CMK (cell line): ENCODE measurements at places on chromosomes 16 and 17.

DNA sequence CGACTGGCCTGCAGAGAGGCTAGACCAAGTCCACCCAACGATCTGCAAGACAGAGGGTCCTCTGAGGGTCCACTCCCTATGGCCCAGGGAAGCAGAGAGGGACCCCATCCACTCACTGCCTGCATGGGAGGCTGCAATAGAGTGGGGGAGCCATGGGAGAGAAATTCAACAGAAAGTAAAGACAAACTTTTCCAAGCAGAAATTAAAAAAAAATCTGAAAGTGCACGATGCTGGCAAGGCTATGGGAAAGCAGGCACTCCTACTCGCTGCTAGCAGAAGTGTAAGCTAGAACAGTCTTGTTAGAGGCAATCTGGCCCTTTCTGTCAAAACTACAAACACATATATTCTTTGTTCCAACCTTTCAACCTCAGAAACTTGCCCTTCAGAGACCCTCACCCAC lies 85.4 kb downstream of the GAS7 start:
- DNase-seq: no peak

DNA sequence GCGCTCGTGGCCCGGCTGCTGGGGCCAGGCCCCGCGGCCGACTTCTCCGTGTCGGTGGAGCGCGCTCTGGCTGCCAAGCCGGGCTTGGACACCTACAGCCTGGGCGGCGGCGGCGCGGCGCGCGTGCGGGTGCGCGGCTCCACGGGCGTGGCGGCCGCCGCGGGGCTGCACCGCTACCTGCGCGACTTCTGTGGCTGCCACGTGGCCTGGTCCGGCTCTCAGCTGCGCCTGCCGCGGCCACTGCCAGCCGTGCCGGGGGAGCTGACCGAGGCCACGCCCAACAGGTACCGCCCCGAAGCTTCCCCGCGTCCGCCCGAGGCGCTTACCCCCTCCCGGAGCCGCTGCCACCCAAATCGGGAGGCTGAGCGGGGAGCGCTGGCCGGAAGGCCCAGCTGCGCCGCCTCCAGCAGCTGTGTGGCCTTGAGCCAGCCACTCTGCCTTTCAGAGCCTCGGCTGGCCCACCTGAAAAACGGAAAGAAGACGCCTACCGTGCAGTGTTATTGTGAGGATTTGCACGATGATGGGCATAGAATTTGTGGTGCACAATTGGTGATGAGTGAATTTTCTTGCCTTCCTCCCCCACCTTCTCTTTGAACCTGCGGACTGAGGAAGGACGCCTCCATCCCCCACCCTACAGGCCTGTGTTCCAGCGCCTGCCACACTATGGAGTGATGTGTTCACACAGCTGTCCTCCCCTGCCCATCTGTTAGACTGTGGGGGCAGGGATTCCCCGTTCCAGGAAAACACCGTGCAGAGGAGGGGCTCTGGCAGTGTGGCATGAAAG lies 523 bp downstream of the NAGLU start:
- peak; percentile 79 for DNase-seq

DNA sequence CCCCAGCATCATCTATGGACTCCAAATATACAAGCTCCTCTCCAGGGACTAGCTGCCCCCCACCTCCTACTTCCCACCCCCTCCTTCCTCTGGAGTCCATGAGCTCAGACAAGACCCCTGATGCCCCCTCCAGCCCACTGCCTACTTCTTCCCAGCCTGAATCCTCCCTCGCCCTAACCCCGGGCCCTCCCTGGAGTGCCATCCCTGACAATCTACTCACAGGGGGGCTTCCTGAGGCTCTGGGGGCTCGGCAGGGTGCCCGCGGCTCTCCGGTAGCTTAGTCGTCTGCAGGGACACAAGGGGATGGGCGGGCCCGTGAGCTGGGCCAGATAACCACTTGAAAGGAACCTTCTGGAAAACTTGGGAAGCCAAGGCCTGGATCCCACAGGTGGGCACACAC lies 15.1 kb downstream of the MPP3 start:
- no peak for DNase-seq

DNA sequence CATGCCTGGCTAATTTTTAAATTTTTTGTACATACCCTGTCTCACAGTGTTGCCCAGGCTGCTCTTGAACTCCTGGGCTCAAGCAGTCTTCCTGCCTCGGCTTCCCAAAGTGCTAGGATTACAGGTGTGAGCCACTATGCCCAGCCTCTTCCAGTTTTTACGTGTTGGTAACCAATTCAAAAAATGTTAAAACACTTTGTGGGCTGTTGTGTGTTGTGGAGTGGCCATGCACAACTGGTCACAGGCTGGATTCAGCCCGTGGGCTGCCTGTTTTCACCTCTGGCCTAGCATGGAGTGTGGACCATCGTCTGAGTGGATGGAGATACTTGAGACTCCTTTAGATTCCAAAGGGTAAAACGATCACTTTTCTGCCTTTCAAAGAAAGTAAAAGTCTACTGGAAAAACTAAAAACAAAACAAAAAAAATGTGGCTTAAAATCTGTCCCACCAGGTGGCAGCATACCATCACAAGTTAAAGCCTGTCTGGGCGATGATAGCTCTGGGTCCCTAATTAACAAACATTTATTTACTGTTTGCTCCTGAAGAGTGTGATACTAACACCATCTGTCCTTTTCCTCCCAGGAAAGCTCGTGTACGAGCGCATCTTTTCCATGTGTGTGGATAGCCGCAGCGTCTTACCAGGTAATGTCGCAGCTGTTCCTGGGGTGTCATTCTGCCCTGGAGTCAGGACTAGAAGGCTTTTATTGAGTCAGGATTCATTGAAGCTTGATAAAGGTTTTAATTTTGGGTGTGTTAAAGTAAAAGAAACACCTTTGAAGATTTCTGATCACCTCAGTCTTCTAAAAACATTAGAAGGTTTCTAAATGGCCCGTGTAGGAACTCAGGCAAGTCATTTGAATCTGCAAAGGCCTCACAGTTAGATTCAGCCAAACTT lies 45.8 kb downstream of the VPS35L start:
- DNase-seq: no peak

GRCh38 chr17:3667366-3668278 lies 756 bp downstream of the TAX1BP3 start:
- no peak for DNase-seq

DNA sequence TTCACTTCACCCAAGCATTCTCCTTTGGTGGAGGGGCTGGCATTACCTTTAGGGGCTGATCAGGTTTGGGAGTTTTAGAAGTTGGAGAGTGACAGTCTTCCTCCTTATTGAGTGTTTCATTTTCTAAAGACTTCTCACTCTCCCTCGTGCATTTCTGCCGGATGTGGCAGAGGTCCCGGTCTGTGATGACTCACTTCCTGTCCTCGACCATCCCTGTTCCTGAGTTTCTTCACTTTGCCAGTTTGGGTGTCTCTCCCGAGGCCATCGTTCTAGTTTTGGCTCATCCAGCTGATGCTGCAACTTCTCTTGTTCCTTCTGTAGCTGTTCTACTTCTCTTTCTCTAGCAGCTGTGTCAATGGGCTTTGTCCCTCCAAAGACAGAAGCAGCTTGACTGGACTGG lies 104.3 kb downstream of the PHKB start:
- peak; percentile 48 for DNase-seq

- DNase-seq: no peak
Measured at GRCh38 chr17:27456681-27457359, 572 bp downstream of the KSR1 start.

GRCh38 chr17:8862213-8863056 lies 5.0 kb downstream of the PIK3R6 start:
- DNase-seq: no peak

- no peak for DNase-seq
Measured at GRCh38 chr17:3921502-3922319, 5.4 kb upstream of the P2RX1 start.

- no peak for DNase-seq
Measured at GRCh38 chr16:89711601-89712273, 9.0 kb downstream of the VPS9D1 start.

DNA sequence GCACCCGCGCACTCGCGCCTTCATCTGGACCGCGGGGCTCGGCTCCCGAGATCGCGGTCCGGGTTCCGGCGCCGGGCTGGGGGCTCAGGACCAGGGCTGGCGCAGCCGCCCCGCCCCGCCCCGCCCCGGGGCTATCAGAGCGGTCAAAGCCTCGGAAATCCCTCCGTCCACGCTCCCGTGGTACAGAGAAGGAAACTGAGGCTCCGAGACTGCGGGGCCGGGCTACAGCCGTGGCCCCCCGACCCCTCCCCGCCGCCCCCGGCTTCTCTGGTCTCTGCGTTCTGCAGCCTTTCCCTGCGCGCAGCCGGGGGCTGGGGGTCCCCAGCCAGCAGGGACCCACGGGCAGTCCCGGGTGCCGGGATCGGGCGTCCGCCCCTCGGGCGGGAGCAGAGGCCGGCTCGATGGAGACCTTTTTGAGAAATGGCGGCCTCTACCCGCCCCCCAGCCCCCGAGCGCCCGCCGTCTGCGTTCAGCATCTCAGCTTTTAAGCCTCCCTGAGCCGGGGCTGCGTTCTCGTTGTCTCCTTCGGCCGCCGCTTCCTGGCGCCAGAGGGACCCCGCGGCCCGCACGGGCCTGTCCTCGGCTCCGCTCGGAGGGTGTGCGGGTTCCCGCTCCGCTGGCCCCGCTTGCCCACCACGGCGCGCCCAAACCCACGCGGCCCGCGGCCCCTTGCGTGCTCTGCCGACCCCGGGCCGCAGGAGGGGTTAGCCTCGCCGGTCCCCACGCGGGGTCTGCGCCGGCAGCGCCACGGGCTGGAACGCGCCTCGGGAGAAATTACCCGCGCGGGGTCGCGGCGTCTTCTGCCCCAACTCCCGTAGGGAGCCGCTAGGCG lies 1.5 kb upstream of the NPTX1 start:
- no peak for DNase-seq

GRCh38 chr16:88966986-88967829 lies 9.8 kb downstream of the CBFA2T3 start:
- no peak for DNase-seq

DNA sequence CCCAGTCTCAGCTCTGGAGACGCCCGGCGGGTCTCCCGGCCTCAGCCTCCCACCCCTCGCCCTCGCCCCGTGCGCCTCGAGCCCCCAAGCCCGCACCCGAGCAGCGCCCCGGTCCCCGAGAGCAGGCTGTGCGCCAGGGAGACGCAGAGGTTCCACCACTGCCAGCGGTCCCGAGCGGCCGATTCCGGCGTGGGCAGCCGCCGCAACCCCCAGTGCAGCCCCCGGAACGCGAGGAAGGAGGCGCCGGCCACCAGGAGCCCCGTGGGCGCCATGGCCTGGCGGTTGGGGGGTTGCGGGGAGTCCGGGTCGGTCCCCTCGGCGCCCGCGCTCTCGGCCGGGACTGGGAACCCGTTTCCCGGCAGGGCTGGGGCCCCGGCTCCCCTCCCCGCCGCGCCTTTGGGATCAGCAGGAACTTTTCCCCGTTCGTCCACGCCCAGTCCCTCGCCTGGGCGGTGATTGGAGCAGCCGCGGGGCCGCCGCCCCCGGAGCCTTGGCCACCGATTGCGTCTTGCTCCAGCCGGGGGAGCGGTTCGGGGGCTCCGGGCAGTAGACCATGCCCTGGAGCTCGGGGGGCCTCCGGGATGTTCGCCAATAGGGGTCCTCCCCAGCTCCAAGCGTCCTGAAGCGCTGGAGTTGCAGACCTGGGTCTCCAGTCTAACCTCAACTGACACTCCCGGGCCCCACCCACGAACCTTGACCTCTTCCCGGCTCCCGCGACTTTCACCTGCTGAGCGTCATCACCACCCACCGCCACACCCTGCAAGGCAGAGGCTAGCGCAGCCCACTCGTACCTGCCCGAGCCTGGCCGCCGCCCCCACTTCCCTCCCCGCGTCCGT lies at the start of gene TLCD2:
TSS of gene TLCD2 (minus strand) at position 407 of the 836 bp plus-strand sequence. CDS start at position 272, 135 bp downstream.
- no peak for DNase-seq

- DNase-seq: no peak
Measured at GRCh38 chr16:4859900-4860255, 12.6 kb downstream of the UBN1 start.

GRCh38 chr16:49352892-49353291 lies 20.7 kb upstream of the C16orf78 start:
- no peak for DNase-seq

DNA sequence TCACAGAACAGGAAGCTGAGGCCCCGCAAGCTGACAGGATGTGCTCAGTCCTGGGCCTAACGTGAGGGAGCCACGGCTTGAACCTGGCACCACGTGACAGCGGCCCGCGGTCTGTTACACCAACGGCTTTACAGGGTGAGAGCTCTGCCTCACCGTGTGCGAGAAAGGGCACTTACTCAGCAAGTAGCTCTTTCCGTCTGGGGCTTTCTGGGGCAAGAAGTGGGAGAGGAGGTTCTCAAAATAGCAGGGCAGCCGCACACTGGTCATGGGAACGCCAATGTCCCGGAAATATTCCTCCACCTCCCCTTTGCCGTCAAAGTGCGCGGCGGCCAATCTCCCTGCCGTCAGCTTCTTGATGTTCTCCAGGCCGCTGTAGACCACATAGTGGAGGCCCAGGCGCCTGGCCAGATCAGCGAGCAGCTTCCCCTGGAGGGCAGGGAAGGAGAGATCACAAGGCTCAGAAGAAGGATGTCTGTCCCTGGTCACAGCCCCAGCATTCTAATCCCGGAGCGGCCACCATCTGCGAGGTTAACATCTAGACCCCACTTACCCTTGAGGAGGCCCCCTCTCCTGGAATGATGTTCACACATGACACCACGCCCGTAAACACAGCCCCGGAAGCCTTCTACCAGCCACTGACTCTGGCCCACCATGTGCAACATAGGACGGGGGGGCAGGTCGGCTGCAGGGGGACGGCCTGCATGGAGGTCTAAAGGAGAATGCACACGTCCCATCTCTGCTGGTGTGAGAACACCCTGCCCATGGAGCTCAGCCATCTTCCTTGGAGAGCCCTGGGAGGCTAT lies 8.2 kb downstream of the NMRAL1 start:
- DNase-seq: no peak

- no peak for DNase-seq
Measured at GRCh38 chr16:38941-39892, 14.2 kb downstream of the POLR3K start.

DNA sequence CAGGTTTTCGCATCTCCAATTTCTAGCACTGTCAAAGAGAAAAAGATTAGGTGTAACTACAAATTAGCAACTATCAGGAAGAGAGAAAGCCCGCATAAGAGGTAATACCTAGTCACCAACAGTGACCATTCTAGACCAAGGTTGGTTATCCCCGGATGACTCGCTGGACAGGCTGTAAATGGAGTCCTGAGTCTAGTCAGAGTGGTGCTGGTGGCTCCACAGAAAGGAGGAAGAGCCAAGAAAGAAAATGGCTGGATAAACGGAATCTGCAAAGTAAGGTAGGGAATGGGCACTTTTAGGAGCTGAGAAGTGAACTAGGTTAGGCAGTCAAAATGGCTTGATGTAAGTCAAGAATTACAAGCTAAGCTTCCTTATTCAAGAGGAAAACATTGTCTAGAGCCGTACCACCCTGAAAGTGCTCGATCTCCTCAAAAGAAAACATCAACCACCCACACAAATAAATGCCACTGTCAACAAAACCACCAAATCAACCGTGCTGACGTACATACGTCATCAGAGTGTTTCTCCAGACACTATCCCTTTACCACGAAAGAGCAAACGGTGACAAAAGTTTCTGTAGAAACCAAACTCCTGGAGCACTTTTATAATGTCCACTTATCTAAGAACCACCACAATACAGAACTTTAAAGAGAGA lies 2.2 kb downstream of the GSPT1 start:
- no peak for DNase-seq

DNA sequence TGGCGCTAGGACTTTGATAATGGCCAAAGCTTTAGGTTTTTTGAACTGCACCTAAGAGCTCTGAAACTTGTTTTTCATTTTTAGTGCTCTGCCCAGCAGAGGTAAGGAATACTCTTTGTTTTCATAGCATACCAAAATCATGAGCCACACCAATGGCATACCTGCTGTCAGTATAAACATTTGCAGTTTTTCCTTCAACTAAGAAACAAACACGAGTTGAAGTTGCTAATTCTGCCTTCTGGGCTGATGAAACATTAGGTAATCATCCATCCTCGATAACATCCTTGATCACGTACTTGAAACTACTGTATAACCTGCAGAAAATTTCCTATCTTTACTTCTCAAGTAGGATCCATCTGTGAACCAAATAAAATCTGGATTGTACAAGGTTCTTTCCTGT lies 20.6 kb upstream of the B4GALNT2 start:
- DNase-seq: no peak
